ENCODE measurements at places on chromosomes 6 and 20.

DNA sequence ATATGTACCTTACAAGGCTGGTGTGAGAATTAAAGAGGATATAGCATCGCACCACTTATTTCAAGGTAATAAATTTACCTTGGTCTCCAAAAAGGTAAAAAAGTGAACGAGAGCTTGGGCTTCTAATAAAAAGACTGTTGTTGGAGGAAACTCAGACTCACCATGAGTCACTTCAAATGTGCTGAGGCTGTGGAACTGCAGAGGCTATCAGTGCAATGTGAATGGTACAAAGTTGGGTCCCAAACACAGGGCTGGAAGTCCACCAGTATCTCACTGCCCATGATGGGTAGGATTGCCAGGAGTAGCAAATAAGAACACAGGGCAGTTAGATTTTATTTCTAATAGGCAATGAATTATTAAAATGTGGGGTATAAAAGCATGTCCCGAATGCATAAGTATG, 200.6 kb downstream of the MAFB start:
- no peak for DNase-seq

DNA sequence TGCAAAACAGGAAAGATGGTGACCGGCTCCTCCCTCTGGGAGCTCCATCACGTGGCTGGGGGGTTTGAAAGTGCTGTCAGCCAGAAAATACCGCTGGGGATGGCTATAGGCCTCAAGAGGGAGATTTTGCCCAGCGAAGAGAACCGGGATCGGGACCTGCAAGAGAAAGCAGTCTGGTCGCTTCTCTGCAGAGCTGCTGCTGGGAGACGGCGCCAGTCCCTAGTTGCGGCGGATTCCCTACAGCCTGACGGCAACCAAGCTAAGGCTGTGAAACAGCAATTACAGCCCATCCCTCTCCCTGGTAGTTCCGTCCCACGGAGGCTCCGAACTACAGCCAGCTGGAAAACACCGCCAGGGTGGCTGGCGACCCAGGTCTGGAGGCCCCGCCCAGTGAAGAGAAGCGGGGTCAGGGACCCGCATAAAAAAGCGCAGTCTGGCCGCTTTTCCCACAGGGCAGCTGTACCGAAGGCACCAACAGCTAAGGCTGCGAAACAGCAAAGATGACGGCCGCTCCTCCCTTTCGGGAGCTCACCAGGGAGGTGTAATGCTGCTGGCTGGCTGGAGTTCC, 238.1 kb upstream of the IRAK1BP1 start:
- DNase-seq = no peak

- no peak for DNase-seq
Observed at GRCh38 chr6:54463354-54464024, 155.2 kb downstream of the TINAG start.

DNA sequence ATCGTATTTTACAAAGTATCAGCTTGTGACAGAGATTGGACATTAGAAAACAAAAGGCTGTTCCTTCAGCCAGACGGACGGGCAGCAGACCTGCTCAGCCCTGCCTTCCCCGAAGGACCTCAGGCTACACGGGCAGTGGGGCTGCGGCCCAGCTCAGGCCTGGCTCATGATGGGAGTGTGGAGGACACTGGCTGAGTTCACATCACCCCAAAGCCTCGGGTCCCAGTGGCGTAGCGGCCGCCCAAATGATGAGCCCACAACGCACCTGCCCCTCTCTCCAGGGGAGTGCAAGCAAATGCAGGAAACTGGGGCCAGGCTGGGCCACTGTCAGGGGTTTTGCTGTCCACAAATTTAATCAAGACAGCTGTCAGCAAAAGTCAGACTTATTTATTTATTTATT, 356.8 kb downstream of the TAF4 start:
- DNase-seq = no peak

- no peak for DNase-seq
Observed at GRCh38 chr20:49478266-49478665, 4.2 kb downstream of the KCNB1 start.

DNA sequence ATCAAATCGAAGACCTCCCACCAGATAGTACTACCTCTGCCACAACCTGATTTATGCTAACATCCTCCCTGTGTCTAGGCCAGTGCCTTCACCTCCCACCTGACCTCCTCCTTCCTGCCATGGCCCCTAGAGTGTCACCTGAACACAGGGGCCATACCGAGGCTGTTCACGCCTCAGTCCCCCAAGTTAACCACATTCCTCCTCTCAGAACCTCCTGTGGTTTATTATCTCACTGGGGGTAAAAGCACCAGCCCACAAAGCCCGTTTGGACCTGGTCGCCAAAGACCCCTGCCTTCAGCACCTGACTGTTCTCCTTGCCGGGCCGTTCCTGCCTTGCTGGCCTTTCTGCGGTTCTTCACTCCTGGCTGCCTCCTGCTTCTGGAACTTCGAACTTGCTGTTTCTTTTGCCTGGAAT, 13.7 kb downstream of the MAS1 start:
- no peak for DNase-seq

DNA sequence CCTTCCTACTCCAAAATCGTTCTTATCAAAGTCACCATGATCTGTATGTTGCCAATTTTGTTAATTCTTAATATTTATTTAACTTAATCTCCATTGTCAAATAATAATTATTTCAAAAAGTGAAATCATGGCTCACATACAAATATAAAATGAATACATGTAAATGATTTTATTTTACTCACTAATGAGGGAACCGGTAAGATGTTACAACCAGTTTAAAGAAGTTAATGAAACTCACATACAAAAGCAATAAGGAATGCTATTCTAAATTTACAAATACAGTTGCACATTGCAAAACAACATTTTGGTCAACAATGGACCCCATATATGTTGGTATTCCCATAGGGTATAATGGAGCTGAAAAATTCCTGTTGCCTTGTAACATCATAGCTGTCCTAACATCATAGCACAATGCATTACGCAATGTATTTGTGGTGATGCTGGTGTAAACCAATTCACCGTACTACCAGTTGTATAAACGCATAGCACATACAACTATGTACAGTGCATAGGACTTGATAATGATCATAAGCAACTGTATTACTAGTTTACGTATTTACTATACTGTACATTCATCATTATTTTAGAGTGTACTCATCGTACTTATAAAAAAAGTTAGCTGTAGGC, 6.5 kb upstream of the SLC22A16 start:
- DNase-seq = no peak

- peak; percentile 28 for DNase-seq
Observed at GRCh38 chr20:50794181-50794845, 548 bp upstream of the BCAS4 start.

- DNase-seq = peak; percentile 51
Observed at GRCh38 chr6:105991561-105992314, 94.4 kb upstream of the PRDM1 start.

GRCh38 chr6:136586295-136586694, 36.1 kb upstream of the MAP7 start:
- DNase-seq = no peak

DNA sequence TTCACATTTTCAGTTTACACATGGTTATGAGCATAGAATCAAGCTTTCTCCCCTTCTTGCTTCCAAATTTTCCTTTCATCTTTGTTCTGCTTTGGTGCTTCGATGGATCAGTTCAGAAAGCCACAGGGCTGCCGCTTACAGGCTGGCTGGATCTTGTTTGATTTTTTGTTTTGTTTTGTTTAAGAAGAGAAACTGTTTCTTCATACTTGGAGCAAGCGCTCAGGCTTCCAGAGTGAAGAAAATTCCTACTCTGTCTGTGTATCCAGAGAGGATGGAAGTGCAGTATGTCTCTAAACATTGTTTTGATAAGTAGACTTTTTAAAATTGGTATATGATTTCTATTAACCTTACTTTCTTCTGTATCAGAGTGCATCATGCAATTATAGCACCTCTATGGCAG, 66.9 kb downstream of the ARID1B start:
- DNase-seq = no peak

DNA sequence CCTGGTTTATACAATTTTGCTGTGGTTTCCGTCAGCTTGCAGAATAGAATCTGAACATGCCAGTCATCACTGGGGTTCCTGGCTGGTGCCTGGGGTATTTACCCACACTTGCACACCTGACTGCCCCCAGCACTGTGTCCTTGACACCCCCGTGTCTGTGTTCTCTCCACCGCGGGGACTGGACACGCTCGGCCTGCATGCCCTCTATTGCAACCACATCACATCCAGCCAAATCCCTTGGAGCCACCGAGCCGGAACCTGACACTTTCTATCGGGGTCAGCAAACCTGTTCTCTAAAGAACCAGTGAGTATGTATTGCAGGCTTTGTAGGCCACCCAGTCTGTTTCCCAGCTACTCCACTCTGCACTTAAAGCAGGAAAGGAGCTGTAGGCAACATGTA, 527.5 kb downstream of the PRKN start:
- no peak for DNase-seq

- no peak for DNase-seq
Observed at GRCh38 chr20:19658137-19658536, 99.9 kb upstream of the RIN2 start.

DNA sequence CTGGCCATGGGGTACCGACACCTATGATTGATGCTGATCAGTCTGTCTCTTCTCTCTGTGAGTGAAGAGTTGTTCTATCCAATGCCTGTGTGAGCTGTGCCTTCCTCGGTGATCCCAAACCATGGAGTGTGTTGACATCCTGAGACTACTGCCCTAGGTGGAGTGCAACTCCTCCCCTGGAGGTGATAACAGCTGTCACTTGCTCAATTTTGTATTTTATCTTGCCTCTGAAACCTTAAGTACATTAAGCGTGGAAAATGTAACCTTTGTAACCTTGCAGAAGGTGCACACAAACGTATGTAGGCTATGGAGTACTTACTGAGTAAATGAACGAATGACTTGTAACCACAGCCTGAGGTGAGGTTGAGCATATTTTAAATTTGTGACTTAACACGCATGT, 256.2 kb downstream of the FNDC1 start:
- DNase-seq = no peak

Measured in CD4-positive, alpha-beta T cell (primary cell).